Hepatic stellate cell (primary cell): ENCODE measurements at places on chromosomes 7 and 10.
A peak's percentile ranks its signal among the peaks of the same experiment; 100 is the strongest.

DNA sequence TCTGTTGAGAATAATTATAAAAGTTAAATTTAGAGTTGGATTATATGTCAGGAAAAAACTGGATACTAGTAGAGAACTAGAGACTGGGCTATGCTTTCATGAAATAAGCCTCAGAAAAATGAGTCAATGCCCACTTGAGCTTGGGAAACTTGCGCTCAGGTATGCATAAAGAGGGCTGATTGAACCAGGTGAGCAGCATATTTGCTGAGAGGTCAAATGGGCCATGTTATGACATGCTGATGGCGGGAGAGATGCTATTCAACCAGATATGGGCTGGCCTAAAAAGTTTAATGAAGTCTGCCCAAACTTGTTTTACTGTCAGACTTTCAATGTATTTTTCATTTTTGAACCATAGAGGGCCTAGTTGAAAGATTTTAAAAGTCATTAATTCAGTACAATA, 837.6 kb upstream of the GHITM start:
- no peak for DNase-seq

DNA sequence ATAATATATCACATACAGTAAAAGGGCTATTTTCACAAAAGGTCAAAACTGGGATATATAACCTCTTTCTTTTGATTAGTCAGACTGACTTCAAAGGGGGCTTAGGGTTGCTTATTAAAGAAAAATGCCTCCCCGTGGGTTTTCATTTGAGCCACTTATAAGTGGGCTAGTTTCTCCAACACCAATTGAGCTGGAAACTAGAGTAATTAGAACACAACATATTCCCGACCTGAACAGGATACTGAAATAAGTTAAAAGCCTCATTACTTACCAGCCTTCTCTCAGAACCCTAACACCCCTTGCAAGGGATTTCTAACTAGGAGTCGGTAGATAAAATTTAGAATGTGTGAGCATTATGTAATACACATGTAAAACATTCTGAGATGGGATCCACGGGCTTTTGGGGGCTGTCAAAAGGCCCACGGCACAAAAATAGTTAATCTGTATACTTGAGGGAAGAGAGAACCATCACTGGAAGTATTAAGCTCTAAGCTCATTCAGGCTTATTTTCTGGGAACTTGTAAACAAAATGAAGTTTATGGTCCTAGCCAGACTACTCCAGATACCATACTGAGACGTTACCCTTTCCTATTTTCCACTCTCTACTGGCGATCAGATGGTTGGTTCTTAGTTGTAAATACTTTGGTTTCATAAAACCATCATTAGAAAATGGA, 29.3 kb upstream of the KMT2E start:
- DNase-seq: no peak

DNA sequence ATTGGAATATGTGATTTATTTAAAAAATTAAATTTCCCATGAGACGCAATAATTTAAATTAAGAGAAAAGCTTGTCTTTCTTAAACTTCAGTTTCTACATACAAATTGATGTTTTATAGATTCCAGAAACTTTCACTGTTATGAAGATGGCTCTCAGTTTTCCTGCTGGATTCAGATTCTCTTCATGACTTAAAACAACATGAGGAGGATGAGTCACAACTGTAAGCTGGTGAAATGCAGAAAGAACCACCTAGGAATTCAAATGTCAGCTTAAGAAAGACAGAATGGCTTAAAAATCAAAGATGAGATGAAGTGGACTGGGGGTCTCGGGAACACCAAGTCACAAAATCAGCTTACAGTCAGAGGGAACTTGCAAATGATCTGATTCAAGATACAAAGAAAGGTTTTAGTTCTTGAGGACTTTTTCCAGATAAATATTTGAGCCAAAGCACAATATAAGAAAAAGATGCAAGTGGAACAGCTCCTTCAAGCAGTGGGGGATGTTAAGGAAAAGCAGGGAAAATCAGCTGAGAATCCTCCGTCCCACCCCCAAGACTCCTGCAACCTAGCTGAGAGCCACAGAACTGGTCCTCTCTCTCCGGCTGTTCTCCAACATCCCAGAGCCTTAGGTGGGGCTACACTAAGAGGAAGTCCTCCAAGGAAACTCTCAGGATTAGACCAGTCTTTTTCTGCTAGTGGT, 279.8 kb downstream of the KCNMA1 start:
- DNase-seq: peak; percentile 64

GRCh38 chr7:74253331-74253730, 868 bp downstream of the RFC2 start:
- DNase-seq: no peak

- no peak for DNase-seq
Measured at GRCh38 chr10:75613685-75614504, 182.5 kb downstream of the LRMDA start.

DNA sequence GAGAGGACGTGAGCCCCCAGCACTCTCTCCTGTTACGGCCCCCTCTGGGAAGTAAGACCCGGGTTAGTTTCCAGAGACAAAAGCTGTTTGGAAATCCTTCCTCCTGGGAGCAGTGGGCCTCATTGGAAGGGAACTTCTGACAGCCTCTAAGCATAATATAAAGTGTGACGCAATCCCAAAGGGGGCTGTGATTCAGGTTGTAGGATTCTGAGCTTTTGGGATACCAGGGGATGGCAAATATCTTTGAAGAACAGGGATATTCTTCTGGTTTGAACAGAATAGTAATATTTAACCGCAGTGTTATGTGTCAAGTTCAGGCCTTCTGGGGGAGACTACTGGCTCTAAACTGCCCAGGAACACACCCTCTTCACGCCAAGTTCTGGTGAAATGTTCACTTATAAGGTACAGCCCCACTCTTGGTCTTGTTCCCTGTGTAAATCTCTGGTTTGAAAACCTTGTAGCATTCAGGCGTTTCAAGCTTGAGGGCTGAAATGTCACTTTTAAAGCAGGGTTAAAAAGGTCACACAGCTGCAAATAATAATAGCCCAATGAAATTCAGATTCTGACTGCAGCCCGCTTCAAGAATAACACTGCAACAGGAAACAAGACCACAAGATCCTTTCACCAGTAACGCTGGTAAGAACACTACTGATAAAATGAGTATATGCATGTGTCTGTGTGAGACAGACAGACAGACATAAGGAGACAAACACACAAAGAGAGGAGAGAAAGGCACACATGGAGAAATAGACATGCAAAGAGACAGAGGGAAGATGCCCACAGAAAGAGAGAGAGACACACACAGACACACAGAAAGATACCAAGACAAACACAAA, 69.0 kb downstream of the CREB5 start:
- DNase-seq: no peak

DNA sequence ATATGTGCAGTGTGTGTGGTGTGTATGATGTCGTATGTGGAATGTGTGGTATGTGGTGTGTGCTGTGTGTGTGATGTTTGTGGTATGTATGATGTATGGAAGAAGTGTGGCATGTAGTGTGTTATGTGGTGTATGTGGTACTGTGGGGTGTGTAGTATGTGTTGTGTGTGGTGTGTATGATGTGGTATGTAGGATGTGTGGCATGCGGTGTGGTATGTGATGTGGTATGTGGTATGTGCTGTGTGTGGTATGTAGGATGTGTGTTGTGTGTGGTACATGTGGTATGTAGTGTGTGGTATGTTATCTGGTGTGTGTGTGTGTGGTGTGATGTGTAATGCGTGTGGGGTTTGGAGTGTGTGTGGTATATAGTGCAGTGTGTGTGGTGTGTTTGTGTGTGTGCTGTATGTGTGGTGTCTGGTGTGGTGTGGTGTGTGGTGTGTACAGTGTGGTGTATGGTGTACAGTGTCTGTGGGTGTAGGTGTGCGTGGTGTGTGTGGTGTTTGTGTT, 129.6 kb downstream of the ATP6V0E2 start:
- DNase-seq: no peak

DNA sequence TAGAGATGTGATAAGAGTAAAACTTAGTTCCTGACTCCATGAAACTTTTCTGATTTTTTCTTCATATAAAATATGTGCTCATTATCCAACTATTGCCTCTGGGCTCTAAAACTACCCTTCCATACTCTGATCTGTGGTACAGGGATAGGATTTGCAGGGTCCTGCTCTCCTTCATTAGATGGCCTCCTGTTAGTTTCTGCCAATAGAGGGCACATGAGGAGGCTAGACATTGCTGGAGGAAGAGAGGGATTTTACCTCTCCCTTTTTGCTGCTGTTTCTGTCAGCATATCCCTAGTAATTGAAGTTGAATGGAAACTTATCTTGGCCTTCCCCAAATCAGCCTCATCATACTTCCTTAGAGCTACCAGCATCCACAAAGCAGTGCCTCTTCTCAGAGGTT, 269.4 kb downstream of the NXPH1 start:
- DNase-seq: no peak

- DNase-seq: peak; percentile 86
Measured at GRCh38 chr7:43758029-43758821, at the start of gene BLVRA. TSS of gene BLVRA (plus strand) at chr7:43758680. CDS start at chr7:43771159, 12,479 bp downstream.

GRCh38 chr10:10256860-10257259, 760.8 kb upstream of the CELF2 start:
- no peak for DNase-seq

GRCh38 chr10:118590334-118590733, 5.1 kb downstream of the PRLHR start:
- DNase-seq: no peak

DNA sequence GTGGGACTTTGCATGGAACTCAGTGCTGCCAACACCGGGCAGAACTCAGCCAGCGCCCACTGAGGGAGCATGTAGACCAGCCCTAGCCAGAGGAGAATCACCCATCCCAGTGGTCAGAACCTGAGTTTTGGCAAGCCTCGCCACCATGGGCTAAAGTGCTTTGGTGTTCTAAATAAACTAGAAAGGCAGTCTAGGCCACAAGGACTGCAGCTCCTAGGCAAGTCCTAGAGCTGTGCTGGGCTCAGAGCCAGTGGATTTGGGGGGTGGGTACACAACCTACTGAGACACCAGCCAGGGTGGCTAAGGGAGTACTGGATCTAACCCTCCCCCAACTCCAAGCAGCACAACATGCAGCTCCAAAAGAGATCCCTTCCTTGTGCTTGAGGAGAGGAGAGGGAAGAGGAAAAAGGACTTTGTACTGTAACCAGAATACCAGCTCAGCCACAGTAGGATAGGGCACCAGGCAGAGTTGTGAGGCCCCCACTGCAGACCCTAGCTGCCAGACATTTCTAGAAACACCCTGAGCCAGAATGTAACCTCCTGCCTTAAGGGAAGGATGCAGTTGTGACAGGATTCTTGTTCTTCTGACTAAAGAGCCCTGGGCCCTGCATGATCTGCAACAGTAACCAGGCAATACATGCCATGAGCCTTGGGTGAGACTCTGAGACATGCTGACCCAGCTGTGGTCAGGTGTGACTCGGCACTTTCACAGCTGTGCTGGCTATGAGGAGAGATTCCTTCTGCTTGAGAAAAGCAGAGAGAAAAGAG, 24.4 kb downstream of the GSDME start:
- DNase-seq: no peak

GRCh38 chr10:16689227-16689626, 128.0 kb downstream of the RSU1 start:
- peak; percentile 4 for DNase-seq

DNA sequence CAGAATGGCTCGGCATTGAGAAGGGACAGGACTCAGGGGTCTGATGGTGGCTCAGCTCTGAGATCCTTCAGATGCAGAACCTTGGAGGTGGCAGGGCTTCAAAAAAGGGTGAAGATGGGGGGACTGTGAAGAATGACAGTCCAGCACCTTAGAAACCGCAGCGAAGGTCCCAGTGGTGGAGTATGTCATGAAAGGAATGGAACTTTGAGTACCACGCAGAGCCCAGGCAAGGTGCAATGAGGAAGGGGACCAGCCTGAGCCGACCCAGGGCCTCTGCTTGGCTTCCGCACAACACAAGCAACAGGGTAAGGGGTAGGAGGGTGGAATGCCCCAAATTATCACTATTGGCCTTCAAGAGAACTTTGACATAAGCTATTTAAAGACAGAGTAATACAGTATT, 8.2 kb upstream of the GPAM start:
- DNase-seq: no peak

DNA sequence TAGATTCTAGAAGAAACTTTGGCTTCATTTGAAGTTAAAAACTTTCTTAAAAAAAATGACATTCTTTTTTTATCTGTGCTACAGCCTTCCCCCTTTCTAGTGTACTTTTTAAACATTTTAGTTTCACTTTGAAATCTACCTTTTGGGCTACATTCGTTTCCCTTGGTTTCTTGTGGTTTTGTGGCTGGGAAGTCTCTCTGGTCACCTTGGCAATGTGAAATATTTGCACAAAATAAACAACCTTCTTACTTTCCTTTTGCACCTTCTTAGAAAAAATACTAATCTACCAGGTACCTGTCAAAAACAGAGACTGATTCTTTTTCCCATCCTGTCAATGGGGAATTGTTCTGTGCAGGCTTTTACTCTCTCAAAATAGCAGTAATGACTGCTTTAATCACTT, 350.2 kb downstream of the GATA3 start:
- no peak for DNase-seq

DNA sequence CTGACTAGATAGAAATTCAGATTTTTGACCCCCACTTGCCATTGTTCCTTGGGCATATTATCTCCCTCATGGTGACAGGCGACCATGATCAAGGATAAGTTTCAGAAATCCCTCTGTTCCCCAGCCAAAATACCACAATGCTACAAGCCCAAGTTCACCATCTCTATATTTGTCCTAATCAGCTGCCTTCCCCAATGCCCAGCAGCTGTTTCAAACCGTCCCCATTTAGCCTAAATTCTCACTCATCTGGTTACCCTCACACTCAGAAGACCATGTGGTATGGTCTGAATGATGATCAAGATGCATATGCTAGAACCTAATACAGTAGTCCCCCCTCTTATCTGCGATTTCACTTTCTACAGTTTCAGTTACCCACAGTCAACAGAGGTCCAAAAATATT, 956 bp upstream of the GJC3 start:
- DNase-seq: no peak

GRCh38 chr7:131493581-131493980, 62.8 kb downstream of the PODXL start:
- DNase-seq: no peak

DNA sequence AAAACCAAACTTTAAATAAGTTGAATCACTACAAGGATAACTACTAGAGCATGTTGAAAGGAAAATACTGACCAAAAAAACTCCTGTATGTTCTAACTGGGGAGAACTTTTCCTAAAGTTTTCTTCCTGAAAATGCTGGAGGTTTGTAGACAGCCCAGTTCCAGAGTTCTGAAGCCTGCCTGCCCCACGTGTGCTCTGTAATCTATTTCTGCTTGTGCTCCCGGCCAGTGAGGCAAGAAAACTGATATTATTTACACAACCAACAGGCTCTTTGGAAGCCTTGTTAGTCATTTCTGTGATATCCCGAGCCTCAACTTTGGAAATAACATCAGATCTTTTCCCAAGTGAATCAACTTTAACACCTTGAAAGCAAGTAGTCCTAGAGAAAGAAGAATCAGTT, 46.7 kb downstream of the ZFAND4 start:
- no peak for DNase-seq

DNA sequence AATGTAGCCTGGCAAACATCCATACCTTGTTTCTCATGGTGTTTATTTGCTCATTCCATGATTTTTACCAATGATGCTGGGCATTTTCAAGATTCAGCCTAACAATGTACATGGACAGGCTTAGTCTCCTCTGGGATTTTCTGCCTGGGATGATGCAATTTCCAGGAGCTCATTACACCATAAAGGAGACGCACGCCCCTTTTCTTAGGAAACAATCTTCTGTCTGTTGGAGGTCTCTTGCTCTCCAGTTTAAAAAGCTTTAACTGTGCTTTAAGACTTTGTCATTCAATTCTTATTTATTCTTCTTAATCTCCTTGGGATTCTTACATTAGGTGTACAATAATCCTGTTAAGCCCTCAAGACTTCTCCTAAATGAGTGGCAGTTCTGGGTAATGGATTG, 150.3 kb upstream of the NRP1 start:
- DNase-seq: peak; percentile 14

- no peak for DNase-seq
Measured at GRCh38 chr10:3000048-3000447, 67.3 kb upstream of the PFKP start.

- no peak for DNase-seq
Measured at GRCh38 chr7:44707558-44708230, 41.0 kb upstream of the ZMIZ2 start.
